ENCODE measurements at places on chromosomes 1 and 21.

- DNase-seq = no peak
Measured at GRCh38 chr1:155254714-155255242, 505 bp downstream of the ENTREP3 start.

- no peak for DNase-seq
Measured at GRCh38 chr1:55870106-55870505, 654.9 kb upstream of the USP24 start.

DNA sequence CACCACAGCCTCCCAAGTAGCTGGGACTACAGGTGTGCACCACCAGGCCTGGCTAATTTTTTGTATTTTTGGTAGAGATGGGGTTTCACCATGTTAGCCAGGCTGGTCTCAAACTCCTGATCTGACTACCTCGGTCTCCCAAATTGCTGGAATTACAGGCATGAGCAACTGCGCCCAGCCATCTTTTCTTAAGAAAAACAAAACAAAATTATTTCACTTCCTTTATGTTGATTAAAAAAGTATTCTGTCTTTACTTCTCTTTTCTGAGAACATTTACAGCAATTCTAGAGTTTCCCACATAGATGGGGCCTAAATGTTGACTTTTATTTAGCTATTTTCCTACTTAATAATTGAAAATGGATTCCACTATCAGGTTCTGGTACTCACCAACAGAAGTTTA lies 17.3 kb upstream of the TMEM183A start:
- DNase-seq = no peak

- DNase-seq = no peak
Measured at GRCh38 chr1:193473932-193474331, 287.5 kb upstream of the B3GALT2 start.

DNA sequence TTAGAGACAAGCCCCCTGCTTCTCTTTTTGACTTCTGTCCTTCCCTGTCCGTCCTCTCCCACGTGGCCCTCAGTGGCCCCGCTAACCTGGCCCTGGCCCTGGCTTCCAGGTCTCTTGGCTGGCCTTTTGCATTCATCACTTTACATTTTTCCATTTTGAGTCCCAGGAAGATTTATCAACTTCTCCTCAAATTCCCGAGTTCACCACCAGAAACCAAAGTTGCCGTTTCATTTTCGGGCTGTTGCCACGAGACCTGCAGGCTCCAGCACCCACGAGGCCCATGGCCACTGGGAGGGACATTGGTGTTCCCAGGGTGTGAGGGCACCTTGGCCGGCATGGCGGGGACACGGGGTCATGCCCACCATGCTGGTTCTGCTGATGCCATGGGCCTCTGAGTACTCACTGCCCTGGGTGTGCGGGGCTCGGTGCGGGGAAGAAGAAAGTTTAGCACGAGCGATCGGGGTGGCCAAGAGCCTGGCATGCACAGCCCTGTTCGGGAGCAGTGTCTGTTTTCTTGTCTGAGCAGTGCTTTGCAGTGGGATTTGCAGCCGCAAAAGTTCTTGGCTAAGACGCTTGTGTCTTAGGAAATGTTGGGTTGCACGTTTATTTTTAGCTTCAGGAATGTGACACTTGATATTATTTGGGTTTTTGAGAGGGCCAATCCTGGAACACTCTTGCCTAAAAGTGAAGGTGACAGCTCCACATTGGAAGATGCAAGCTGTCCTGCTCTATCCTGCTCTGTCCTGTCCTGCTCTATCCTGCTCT lies 40.4 kb upstream of the ADARB1 start:
- DNase-seq = no peak

- DNase-seq = no peak
Measured at GRCh38 chr1:175054736-175055135, 12.9 kb upstream of the TNN start.

GRCh38 chr1:18599704-18600103 lies 30.9 kb upstream of the PAX7 start:
- no peak for DNase-seq

GRCh38 chr1:192973202-192973601 lies 86.0 kb downstream of the UCHL5 start:
- no peak for DNase-seq

- DNase-seq = no peak
Measured at GRCh38 chr1:45541193-45541592, 9.4 kb upstream of the AKR1A1 start.

GRCh38 chr1:9281071-9281827 lies 11.4 kb upstream of the SPSB1 start:
- no peak for DNase-seq
